Esophagus mucosa (tissue), 1 donor: ENCODE measurements at places on chromosomes 3 and 15. TPM values are rescaled to one million over a fixed set of nuclear protein-coding genes. Genes with fewer than 3 reads are reported as not detected.

- no peak for ATAC-seq
Measured at GRCh38 chr3:74122281-74122680, 492.2 kb downstream of the CNTN3 start.

- no peak for ATAC-seq
Measured at GRCh38 chr3:105137911-105138310, 228.8 kb upstream of the ALCAM start.

DNA sequence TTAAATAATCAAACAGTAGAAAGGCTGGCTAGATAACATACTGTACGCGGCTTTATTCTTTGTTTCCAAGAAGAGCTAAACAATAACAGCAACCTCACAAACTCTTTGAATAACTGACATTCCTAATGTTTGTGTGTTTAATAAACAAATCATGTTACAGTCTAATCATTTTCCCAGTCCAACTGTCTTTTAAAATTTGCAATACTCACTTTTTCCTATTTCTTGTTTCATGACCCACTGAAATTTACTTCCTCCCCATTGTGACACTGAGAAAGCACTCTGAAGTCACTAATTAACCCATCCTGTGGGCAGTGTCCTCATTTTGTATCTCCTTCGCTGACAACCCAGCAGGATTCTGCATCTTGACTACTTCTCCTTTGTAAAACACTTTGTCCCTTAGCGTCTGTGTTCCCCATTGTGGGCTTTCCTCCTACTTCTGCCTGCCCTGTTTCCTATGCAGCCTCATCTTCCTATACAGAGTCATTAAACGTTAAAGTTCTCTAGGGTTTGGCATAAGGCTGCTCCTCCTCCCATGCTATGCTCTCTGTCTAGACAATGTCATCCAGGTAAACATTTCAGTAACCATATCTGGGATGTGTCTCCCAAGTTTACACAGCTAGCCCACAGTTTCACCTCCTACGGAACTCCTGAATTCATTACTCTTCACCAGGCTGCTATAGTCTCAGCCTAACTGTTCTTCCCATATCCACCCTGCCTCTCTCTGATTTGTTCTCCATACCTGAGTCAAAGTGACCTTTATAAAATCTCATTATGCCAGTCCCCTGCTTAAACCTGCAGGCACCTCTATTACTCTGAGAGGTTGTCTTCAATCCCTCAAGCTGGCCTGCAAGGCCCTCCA is 148.9 kb downstream of the GREM1 start:
- ATAC-seq, result no peak

- ATAC-seq, result no peak
Measured at GRCh38 chr15:69792823-69793222, 304.9 kb downstream of the TLE3 start.

DNA sequence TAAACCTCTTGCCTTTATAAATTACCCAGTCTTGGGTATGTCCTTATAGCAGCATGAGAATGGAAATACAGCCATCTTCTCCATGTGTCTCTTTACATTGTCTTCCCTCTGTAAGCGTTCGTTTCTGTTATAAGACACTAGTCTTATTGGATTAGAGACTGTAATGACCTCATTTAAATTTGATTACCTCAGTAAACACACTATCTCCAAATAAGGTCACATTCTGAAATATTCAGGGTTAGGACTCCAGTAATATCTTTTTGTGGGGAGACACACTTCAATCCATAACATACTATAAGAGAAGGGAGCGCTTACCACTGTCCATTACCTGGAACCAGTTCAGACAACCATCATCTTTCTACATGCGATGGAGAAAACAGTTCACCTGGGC is 34.3 kb upstream of the CD47 start:
- ATAC-seq, result no peak

GRCh38 chr3:44584646-44585501 is at the start of gene ZNF660:
Gene ZNF660 (plus strand): TSS chr3:44584964. CDS start chr3:44594194, 9,230 bp downstream.
- peak; percentile 58 for ATAC-seq

DNA sequence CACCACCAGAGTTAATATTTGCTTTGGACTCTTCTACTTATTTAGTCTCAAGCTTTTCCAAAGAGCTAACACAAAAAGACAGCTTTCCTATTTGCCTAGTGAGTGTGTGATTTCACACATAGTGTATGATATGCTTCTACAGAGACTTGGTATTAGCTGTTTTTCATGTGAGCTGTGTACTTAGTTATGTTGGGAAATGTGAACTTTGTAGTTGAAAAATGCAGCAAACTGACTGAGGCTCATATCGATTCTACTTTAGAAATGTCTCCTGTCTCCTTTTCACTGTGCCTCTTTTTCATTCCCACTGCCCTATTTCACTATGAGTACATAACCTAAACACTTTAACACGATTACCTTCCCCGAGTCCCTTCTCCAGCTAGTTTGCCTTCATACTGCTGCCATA is 136.5 kb downstream of the ALCAM start:
- no peak for ATAC-seq

The MUC4 gene
- total RNA-seq, result 43.5 TPM

The SOX2 gene
- 16.0 TPM for total RNA-seq

The TMEM108 gene
- total RNA-seq, result 0.60 TPM

The KBTBD13 gene
- not detected for total RNA-seq

The EID1 gene
- total RNA-seq, result 30.7 TPM

The RPL22L1 gene
- total RNA-seq, result 90.3 TPM
